BJ (cell line): ENCODE measurements at places on chromosomes 2 and 18. TPM values are rescaled to one million over a fixed set of nuclear protein-coding genes. Genes with fewer than 3 reads are reported as not detected.

- DNase-seq, result no peak
These were observed 63.6 kb downstream of the CIB4 start for GRCh38 chr2:26577442-26578112.

GRCh38 chr2:7348761-7349160, 431.5 kb downstream of the RNF144A start:
- no peak for DNase-seq

DNA sequence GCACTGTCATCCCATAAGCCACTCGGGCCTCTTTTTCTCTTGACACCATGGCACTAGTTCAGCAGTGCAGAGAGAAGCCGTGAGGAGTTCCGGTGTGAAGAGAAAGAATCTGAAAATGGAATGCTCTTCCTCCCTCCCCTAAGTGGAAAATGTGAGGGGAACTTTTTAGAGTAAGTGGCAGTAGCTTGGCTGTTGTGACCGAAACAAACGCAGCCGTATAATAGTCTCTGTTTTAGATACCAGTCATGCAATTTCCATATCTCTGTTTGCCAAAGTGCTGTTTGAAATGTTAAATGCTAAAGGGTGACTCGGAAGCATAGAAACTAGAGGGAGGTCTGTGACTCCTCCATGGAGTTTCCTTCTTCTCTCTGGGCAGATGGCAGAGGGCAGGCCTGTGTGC, 122.9 kb downstream of the MTCL1 start:
- DNase-seq, result no peak

GRCh38 chr2:79665091-79665490, 152.2 kb downstream of the CTNNA2 start:
- no peak for DNase-seq

GRCh38 chr2:50320721-50321120, 711.2 kb downstream of the NRXN1 start:
- no peak for DNase-seq

GRCh38 chr2:222318026-222318711, 19.4 kb upstream of the PAX3 start:
- no peak for DNase-seq

DNA sequence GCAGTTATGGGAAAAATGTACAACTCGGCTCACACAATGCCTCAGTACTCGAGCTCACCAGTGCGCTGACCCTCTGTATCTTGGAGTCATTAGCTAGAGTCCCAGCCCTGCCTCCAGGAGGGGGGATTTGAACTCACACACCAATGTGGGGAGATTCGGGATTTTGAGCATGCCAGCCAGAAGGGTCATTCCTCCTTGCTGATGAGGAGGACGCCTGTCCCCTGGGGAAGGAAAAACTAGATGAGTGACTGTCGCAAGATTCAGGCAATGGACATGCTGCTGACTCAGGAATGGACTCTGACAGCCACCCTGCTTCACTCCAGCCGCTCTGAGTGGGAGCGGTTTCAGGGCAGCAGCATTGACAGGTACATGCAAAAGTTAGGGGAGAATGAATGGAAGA, 20.6 kb downstream of the FIGN start:
- no peak for DNase-seq

DNA sequence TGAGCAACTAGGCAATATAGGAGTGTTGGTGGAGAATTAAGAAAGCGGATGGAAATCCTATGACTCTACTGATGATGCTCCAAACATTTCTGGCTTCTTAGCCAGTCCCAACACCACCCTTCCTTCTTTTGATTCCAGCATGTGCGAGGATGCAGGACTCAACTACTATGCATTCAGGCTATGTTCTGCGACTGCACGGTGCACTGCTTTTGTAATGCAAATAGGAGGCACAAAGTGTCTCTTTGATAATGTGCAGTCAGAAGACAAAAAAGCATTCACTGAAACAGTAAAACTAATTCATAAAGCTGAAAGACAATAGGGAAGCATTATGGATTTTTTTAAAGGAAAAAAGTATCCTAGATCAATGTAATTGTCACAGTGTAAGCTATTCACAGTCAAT, 106.7 kb downstream of the MEIS1 start:
- no peak for DNase-seq

DNA sequence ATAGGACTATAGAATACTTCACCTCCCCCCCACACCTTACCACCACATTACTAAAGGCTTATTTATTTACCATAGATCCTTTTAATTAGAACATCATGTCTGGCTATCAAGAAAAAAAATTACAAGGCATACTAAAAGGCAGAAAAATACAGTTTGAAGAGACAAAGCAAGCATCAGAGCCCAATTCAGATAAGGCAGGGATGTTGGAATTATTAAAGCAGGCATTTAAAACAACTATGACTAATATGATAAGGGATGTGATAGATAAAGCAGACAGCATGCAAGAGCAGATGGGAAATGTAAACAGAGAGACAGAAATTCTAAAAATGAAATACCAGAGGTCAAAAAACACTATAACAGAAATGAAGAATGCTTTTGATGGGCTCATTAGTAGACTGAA, 55.4 kb upstream of the SMIM21 start:
- DNase-seq, result peak; percentile 40

DNA sequence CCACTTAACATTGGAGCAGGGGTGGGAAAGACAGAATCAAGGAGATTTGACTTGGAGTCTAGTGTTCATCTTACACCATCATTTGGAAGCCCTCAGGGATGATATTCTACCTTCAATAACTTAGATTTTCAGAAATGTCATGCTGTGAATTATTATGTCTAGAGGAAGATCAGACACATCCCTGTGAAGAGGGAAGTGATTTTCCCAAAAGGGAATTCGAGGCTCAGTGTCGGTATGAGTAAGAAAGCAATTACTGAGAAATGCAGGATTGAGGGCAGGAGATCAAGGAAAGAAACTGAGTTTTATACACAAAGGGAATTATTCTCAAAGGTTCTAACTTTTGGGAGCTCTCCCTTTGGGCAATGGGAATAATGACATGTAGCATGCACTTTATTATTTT, 25.6 kb upstream of the ATIC start:
- no peak for DNase-seq

DNA sequence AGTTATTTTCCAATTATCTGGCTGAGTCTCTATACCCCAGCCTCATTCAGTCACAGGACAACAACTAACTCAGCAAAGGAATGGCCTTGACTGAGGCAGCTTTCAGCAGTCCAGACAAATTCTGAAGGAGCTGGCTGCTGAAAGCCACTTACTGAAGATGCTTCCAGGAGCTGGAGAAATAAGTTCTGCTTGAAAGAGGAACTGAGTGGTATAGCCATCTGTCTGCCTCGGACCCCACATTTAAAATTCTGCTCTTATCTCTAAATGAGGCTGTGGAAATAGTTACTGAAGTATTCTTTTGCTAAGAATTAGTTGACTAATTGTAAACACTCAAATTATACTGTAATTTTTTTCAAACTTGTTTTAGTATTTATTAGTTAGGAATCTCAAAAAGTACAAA, 9.1 kb upstream of the GPD2 start:
- DNase-seq, result no peak

GRCh38 chr2:188664416-188664815, 309.8 kb upstream of the COL3A1 start:
- no peak for DNase-seq

- no peak for DNase-seq
These were observed 54.5 kb upstream of the BIN1 start for GRCh38 chr2:127161176-127162136.

DNA sequence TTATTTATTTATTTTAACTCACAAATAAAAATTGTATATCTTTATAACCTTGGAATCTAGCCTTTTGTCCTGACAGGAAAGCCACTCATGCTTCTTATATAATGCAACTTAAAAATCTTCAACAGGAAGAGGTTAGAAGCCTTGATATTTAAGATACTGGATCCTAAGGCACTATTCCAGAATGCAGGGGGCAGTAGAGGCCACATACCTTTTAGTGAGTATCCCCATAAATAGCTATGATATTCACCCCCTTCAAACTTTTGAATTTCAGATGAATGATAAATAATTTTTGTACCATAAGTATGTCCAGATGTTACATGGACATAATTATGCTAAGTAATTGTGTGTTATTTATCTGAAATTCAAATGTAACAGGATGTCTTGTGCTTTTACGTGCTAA, 592.7 kb upstream of the VRK2 start:
- DNase-seq, result no peak

DNA sequence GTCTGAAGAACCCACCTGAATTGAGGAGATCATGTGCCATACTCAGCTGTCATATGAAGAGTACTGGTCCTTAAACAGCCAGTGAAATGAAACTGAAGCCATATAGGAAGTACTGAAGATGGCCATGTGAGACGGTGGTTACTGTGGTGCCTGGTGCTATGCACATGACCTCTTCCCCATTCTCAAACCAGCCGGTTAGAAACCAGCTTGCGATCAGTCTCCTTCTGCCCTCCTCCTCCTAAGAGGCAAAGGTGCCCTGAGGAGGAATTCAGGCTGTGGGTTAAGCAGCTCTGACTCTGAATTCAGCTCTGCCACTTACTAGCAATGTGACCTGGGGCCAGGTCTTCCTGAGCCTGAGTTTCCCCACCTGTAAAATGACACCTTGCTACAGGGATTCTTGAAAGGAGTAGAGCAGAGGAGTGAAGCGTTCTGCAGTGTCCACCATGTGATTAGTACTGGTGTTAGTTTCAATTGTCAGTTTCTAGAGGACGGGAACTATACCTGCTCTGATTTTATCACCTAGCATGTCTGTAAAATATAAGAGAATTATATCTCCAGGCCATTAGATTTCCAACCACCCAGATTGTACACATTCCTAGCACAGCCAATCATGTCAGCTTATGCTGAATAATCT, 5.1 kb downstream of the FECH start:
- no peak for DNase-seq

GRCh38 chr2:215619989-215620388, 184.1 kb upstream of the FN1 start:
- no peak for DNase-seq

- no peak for DNase-seq
These were observed 49.2 kb downstream of the CRIM1 start for GRCh38 chr2:36404754-36405153.

DNA sequence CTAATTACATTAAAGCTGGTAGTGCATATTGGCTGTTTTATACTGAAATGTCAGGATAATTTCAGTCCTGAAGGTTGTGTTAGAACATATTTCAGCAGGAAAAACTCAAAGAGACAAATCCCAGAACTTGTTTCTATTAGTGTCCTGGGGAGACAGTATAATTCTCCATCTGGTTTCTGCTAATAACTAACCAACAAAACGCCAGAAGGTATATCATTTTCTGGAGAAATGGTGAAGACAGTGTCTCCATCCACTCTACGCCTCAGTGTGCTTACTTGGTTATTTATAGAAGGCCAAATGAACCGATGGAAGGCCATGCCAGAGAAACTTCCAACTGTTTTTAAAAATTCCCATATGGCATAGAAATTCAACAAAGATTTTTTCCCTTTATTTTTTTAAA, 41.6 kb downstream of the GCA start:
- DNase-seq, result no peak

- no peak for DNase-seq
These were observed 8.4 kb upstream of the LIMS2 start for GRCh38 chr2:127683757-127684156.

- no peak for DNase-seq
These were observed 49.0 kb downstream of the ZDBF2 start for GRCh38 chr2:206323486-206323885.

DNA sequence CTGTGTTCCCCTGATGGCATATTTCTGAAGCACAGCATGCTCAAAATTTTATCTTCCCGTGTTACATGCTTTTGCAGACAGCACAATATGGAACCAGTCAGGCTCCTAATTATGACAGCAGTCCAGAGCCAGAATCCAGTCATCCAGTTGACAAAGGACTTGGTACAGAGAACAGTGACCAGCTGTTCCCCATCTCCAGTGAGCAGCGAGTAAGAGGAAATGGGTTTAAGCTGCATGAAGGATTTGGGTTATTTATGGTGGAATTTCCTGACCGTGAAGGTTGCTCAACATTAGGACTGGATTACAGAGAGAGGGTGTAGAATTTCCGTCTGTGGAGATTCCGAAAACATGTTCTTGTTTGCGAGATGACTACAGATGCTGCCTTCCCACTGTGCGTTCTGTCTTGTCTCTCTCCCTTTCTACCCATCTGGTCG, 24.4 kb downstream of the SGPP2 start:
- peak; percentile 59 for DNase-seq

DNA sequence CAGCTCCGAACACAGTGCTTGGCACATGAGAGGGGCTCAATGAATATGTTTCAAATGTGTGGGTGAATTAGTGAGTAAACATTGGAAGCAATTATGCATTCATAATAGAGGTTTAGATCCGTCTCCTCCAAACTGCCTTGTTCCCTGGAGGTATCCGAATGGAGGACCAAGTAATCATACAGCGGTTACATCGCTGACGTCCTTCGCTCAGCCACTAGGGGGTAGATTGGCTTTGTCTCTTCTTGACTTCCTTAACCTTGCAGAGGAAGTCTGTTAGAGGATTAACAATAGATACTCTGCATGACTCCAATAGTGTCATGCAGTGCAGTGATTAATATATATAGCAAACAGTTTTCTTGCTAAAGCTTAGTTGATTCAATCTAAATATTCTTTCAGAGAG, 517.0 kb downstream of the PTPRM start:
- no peak for DNase-seq

GRCh38 chr2:43127208-43127940, 99.0 kb downstream of the ZFP36L2 start:
- no peak for DNase-seq

- DNase-seq, result no peak
These were observed 665 bp downstream of the MCM6 start for GRCh38 chr2:135875491-135876065.

- no peak for DNase-seq
These were observed 551.8 kb upstream of the SOX11 start for GRCh38 chr2:5140347-5140746.

GAREM1 gene
- 0.37 and 0.48 TPM in 2 replicates for polyA plus RNA-seq

EPB41L3 gene
- polyA plus RNA-seq, result 4.6 and 6.5 TPM in 2 replicates

XDH gene
- 0.47 and 0.69 TPM in 2 replicates for polyA plus RNA-seq

UPP2 gene
- polyA plus RNA-seq, result not detected in 2 replicates

IL1A gene
- 0.11 and 0.17 TPM in 2 replicates for polyA plus RNA-seq

EIF2AK3 gene
- polyA plus RNA-seq, result 3.8 and 8.9 TPM in 2 replicates

POTEI gene
- polyA plus RNA-seq, result not detected in 2 replicates

LRRC30 gene
- not detected in 2 replicates for polyA plus RNA-seq

PLA2R1 gene
- 9.5 and 15.3 TPM in 2 replicates for polyA plus RNA-seq

DSG1 gene
- polyA plus RNA-seq, result not detected in 2 replicates

RPL31 gene
- 1,622 and 3,206 TPM in 2 replicates for polyA plus RNA-seq

FOXI3 gene
- polyA plus RNA-seq, result not detected in 2 replicates

TRIP12 gene
- 92.6 and 137 TPM in 2 replicates for polyA plus RNA-seq

RAB17 gene
- 0.25 and 0.51 TPM in 2 replicates for polyA plus RNA-seq

CYS1 gene
- 1.5 and 2.5 TPM in 2 replicates for polyA plus RNA-seq

ARHGAP28 gene
- 5.3 and 9.5 TPM in 2 replicates for polyA plus RNA-seq

MCEE gene
- polyA plus RNA-seq, result 10.8 and 15.9 TPM in 2 replicates

FRZB gene
- polyA plus RNA-seq, result 0.23 and 0.28 TPM in 2 replicates

PFN4 gene
- polyA plus RNA-seq, result 0.40 and 0.65 TPM in 2 replicates

ASXL3 gene
- not detected in 2 replicates for polyA plus RNA-seq
